ENCODE measurements at places on chromosomes 11 and 22.

DNA sequence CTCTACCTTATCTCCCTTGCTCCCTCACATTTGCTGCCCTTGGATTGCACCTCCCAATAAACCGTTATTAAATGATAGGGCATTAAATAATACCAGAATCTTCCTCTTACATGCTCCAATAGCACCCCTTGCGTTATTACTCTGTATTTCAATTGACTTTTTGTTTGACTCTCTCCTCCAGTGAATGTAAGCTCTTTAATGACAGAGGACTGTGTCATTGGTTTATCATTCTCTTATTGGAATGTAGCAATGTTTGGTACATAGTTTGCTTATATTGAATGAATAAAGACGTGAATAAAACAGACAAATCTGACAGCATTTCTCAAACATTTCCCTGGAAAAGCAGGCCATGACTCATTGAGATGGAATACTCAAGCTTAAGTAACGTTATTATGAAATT lies 8.7 kb upstream of the MPEG1 start:
- no peak for DNase-seq

DNA sequence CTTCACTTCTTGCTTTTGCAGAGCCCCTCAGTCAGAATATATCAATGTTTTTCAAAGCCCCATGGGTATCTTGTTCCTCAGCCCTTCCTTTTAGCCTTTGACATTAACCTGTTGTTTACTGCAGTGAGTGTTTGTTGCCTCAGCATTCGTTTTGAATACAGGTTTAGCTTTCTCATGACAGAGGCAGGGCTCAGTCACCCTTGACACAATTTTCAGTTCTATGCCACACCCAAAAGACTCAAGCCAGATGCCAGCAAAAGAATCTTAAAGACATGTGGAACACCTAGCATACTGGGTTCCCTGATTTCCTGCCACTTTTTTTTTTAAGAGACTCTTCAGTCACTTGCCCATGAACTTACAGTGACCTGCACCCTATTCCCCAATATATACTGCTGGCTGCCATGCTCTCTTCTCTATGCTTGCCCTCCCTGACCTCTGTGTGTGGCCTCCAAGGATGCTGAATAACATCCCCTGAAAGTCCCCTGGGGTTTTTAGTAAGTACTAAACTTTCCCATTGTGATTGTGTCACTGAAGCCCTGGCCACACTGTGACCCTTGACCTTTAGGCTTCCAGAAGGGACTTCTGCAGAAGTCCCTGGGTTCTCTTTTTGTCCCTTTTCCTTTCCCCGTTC lies 1225.5 kb downstream of the TBC1D22A start:
- DNase-seq = no peak

DNA sequence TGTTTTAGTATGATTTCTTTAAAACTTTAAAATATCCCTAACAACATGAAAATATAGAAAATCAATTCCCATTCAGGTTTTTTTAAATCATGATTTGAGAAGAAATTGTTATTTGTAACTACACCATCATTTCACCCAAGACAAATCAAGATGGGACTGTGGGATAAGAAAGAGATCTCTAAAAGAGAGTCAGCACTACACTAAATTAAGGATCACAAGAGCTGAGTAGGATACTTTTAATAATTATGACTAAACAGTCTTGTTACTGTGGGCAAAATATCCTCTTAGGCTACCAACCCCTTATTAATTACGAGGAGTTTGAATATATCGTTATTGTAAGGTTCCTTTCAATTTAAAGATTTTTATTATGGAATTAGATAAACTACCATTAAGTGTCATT lies 3.0 kb downstream of the GAS2 start:
- no peak for DNase-seq

GRCh38 chr11:44602891-44603310 lies 37.4 kb downstream of the CD82 start:
- no peak for DNase-seq

GRCh38 chr11:126601136-126601535 lies 245.7 kb downstream of the ST3GAL4 start:
- DNase-seq = no peak

All from activated CD8-positive, alpha-beta memory T cell treated with anti-CD3 and anti-CD28 coated beads, Interleukin-2, amount 10 ng/mL, durations not matched to agents 7 days and 5 days (primary cell).